ENCODE measurements at places on chromosomes 3 and 15. TPM values are rescaled to one million over a fixed set of nuclear protein-coding genes. Genes with fewer than 3 reads are reported as not detected.

Gene PXK
- total RNA-seq, result 38.8 TPM

Gene SUSD5
- total RNA-seq, result 1.1 TPM

Gene HTR3E
- total RNA-seq, result not detected

Gene UNC13C
- 0.44 TPM for total RNA-seq

Gene WNT5A
- total RNA-seq, result 26.7 TPM

Gene COX5A
- total RNA-seq, result 168 TPM

Gene CCDC33
- 43.4 TPM for total RNA-seq

Gene GNB4
- total RNA-seq, result 45.2 TPM

Gene SFMBT1
- 69.9 TPM for total RNA-seq

Gene OR4F6
- total RNA-seq, result not detected

Gene KLHL18
- 23.6 TPM for total RNA-seq

Gene RNF111
- 34.4 TPM for total RNA-seq

DNA sequence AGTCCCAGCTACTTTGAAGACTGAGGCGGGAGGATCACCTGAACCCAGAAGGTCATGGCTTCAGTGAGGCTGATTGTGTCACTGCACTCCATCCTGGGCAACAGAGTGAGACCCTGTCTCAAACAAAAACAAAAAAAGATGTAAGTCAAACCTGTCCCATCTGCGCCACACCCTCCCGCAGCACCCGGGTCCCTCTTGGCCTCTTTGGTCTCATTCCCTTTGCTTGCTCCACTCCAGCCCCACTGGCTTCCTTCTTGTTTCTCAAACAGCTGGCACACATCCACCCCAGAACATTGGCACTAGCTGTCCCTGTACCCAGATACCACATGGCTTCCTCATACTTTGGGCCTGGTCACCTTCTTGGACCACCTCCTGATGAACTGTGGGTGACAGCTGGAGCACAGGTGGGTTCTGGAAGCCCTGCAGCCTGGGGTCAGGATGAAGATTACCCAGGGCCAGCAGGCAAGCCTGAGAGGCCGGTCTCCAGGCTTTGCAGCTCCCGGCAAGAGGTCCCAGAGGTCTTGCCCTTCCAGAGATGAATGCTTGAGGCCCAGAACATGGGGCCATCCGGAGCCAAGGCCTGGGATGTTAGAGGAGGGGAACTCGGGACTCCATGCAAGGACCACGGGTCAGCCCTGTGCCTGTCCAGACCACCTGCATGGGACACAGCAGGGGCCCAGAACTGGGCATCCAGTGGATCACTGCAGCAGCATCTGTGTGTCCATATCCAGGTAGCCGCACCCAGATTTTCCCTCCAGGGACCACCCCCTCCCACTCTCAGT is 10.9 kb upstream of the GATA2 start:
- H3K4me3 ChIP-seq, result no peak overlapping the region
- H3K36me3 ChIP-seq, result no peaks in the 10 kb centered on the region
- no peaks in the 10 kb centered on the region for H3K27me3 ChIP-seq
- H3K4me1 ChIP-seq, result no peaks in the 10 kb centered on the region

DNA sequence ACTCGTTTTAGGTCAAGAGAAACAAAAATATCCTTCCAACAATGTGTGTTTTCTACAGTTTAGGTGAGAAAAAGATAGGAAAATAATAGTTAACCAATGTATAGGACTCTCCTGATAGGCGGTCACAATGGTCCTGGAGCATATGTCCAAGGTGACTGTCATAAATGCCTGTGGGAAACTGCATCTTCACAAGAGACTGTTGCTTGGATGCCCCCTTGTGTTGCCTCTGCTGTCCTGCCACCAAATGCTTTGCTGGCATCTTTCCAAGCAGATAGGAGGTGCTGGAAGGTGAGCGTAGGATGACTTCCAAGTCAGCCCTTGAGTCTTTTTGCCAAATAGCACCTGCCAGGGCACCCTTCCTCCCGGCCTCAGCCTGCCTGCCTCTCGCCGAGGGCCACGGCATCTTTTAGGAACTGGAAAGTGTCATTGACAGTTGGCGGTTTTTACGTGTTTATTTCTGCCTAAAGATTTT is 24.1 kb upstream of the SACM1L start:
- peak; percentile 75 for DNase-seq
- no peak overlapping the region for H3K4me3 ChIP-seq
- H3K36me3 ChIP-seq, result peaks cover 5% of the 10 kb centered on the region
- peaks cover 23% of the 10 kb centered on the region for H3K4me1 ChIP-seq
- H3K27ac ChIP-seq, result peak overlapping the region; percentile 21

- H3K4me1 ChIP-seq, result no peaks in the 10 kb centered on the region
- no peak for DNase-seq
- H3K36me3 ChIP-seq, result no peaks in the 10 kb centered on the region
- no peaks in the 10 kb centered on the region for H3K27me3 ChIP-seq
- no peak overlapping the region for H3K27ac ChIP-seq
- no peak overlapping the region for H3K4me3 ChIP-seq
These were observed 161.9 kb downstream of the WNT7A start for GRCh38 chr3:13718000-13718399.

GRCh38 chr3:9797196-9797945 is 4.5 kb downstream of the ARPC4 start:
- peaks cover 19% of the 10 kb centered on the region for H3K4me1 ChIP-seq
- no peak overlapping the region for H3K4me3 ChIP-seq
- DNase-seq, result no peak
- H3K36me3 ChIP-seq, result peaks cover 40% of the 10 kb centered on the region
- no peak overlapping the region for H3K27ac ChIP-seq
- no peaks in the 10 kb centered on the region for H3K27me3 ChIP-seq

- H3K4me1 ChIP-seq, result peaks cover 4% of the 10 kb centered on the region
- no peak overlapping the region for H3K27ac ChIP-seq
- H3K36me3 ChIP-seq, result no peaks in the 10 kb centered on the region
These were observed 46.5 kb downstream of the NEK10 start for GRCh38 chr3:27322634-27323033.

GRCh38 chr3:57007521-57008460 is 52.7 kb upstream of the SPATA12 start:
- H3K27me3 ChIP-seq, result no peaks in the 10 kb centered on the region
- H3K4me1 ChIP-seq, result peaks cover 6% of the 10 kb centered on the region
- H3K36me3 ChIP-seq, result no peaks in the 10 kb centered on the region
- peak overlapping the region; percentile 70 for H3K27ac ChIP-seq
- H3K4me3 ChIP-seq, result no peak overlapping the region

DNA sequence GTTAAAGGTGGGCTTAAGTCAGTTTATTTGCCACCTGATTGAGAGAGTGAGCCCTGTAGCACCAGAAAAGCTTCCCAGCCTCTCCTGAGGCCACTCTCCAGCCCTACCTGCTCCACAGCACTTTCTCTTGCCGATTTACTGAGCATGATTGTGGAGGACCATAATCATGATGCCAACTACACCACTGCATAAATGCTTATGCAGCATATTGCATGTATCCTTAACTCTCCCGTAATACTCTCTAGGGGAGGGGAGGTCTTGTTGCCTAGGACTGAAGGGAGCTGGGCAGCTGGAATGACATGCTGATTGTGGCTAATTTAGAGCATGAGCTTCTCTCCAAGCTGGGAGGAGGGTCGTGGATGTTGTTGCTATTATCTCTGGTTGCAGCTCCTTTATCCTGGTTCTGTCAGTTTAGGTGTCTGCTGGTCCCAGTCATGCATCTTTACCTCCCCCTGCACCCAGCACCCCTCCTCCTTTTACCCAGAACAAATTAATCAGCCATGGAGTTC is 54.3 kb downstream of the GPD1L start:
- no peaks in the 10 kb centered on the region for H3K4me1 ChIP-seq
- H3K27ac ChIP-seq, result no peak overlapping the region
- DNase-seq, result no peak
- H3K36me3 ChIP-seq, result peaks cover 62% of the 10 kb centered on the region

DNA sequence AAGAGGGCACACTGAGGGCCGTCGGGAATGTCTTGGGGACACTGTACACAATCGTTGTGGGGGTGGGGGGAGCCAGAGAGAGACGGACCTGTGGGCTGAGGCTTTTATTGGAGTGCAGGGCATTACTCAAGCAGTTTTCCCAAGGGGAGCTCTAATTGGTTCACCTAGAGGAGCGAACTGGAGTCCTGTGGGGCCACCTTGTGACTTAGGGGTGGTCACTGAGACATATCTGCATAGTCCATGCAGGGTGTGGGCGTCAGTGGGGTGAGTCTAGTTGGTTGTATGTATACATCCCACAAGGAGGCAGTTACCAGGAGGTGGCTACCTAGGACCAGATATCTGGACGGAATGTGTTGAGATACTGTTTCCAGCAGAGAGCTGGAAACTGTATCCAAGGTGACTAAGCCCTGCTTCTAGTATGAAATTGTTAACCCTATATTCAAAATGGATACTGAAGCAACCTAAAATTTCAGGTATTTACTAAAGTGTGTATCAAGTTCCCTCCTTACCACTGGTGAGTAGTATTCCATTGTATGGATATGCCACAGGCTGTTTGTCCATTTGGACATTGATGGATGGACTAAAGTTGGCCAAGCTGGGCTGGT is 2.6 kb upstream of the PIGZ start:
- H3K4me1 ChIP-seq, result peaks cover 26% of the 10 kb centered on the region
- H3K27ac ChIP-seq, result no peak overlapping the region
- H3K4me3 ChIP-seq, result no peak overlapping the region
- H3K27me3 ChIP-seq, result no peaks in the 10 kb centered on the region
- DNase-seq, result no peak

DNA sequence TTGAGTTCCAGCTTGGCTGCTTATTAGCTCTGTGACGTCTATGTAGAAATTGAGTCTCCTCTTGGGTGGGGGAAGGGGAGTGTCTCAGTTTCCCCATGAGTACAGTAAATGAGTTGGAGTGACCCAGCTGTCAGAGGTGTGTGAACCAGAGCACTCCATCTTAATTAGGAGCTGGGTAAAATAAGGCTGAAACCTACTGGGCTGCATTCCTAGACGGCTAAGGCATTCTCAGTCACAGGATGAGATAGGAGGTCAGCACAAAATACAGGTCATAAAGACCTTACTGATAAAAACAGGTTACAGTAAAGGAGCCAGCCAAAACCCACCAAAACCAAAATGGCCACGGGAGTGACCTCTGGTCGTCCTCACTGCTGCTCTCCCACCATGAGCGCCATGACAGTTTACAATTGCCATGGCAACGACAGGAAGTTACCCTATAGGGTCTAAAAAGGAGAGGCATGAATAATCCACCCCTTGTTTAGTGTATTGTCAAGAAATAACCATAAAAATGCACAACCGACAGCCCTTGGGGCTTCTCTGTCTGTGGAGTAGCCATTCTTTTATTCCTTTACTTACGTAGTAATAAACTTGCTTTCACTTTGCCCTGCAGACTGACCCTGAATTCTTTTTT is 222.4 kb downstream of the CACNA2D3 start:
- no peak for DNase-seq
- no peak overlapping the region for H3K4me3 ChIP-seq
- no peaks in the 10 kb centered on the region for H3K27me3 ChIP-seq
- H3K27ac ChIP-seq, result no peak overlapping the region
- no peaks in the 10 kb centered on the region for H3K36me3 ChIP-seq

- H3K4me3 ChIP-seq, result no peak overlapping the region
- H3K27me3 ChIP-seq, result no peaks in the 10 kb centered on the region
- H3K27ac ChIP-seq, result no peak overlapping the region
- H3K4me1 ChIP-seq, result no peaks in the 10 kb centered on the region
- DNase-seq, result no peak
These were observed 295.7 kb upstream of the TMCO5A start for GRCh38 chr15:37638691-37639090.

- H3K4me1 ChIP-seq, result no peaks in the 10 kb centered on the region
- no peak overlapping the region for H3K27ac ChIP-seq
- DNase-seq, result no peak
- no peaks in the 10 kb centered on the region for H3K27me3 ChIP-seq
- no peak overlapping the region for H3K4me3 ChIP-seq
These were observed 12.8 kb downstream of the THAP10 start for GRCh38 chr15:70879401-70879800.

- peaks cover 3% of the 10 kb centered on the region for H3K4me1 ChIP-seq
- H3K4me3 ChIP-seq, result no peak overlapping the region
- H3K27me3 ChIP-seq, result no peaks in the 10 kb centered on the region
- no peak for DNase-seq
These were observed 3.0 kb downstream of the SLC41A3 start for GRCh38 chr3:126080970-126081369.

- peak overlapping the region; percentile 94 for H3K27ac ChIP-seq
- no peak for DNase-seq
- no peaks in the 10 kb centered on the region for H3K27me3 ChIP-seq
- no peaks in the 10 kb centered on the region for H3K36me3 ChIP-seq
- H3K4me3 ChIP-seq, result peak overlapping the region; percentile 69
- H3K4me1 ChIP-seq, result peaks cover 14% of the 10 kb centered on the region
These were observed 8.9 kb upstream of the ADAMTS17 start for GRCh38 chr15:100350434-100351226.

DNA sequence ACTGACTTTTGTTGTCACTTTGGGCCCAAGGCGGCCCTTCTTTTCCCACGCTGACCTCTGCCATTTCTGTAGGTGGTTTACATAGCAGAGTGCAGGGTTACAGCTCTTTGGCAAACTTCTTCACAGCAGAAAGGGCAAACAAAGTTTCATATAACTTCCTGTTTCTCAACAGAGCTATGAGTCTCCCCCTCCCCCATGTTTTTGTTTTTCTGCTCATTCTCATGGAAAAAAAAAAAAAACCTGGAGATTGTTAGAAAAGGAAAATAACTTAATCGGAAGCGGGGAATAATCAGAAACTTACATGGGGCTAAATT is 342.0 kb upstream of the NR2F2 start:
- H3K4me3 ChIP-seq, result no peak overlapping the region
- no peaks in the 10 kb centered on the region for H3K27me3 ChIP-seq
- DNase-seq, result no peak
- H3K4me1 ChIP-seq, result no peaks in the 10 kb centered on the region
- H3K27ac ChIP-seq, result no peak overlapping the region

DNA sequence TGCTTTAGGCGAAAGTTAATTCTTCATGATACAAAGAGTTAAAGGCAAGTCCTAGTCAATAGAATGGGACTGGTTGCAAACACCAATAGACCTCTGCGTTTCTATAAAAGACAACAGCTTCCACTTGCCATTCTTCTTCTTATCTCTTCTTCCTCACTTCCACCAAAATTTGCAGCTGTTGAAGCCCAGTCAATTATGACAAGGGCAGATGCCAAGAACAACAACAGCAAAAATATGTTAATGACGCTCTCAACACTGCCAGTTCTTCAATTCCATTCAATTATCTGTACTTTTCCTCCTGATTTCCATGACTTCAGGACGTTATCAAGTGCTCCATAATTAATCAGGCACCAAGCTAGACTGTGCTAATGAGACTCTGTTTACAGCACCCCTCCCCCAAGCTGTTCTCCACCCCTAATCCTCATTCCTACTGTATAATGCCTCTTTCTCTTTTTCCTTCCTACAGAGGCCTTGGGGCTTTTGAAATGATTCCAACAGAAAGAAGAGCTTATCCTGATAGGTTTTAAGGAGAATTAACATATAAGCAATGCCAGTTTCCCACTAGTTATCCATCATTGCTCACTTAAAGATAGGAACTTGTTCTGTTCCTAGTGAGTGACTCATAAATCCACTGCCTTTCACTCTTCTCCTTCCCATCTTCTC is 1160.5 kb downstream of the IGSF11 start:
- no peaks in the 10 kb centered on the region for H3K27me3 ChIP-seq
- H3K4me3 ChIP-seq, result no peak overlapping the region
- H3K36me3 ChIP-seq, result no peaks in the 10 kb centered on the region
- H3K4me1 ChIP-seq, result no peaks in the 10 kb centered on the region
- no peak for DNase-seq
- no peak overlapping the region for H3K27ac ChIP-seq

- no peaks in the 10 kb centered on the region for H3K27me3 ChIP-seq
- no peaks in the 10 kb centered on the region for H3K4me1 ChIP-seq
- DNase-seq, result no peak
- no peak overlapping the region for H3K4me3 ChIP-seq
- H3K27ac ChIP-seq, result no peak overlapping the region
These were observed 294.5 kb upstream of the CDIN1 start for GRCh38 chr15:36284911-36285310.

GRCh38 chr15:42723068-42723467 is 13.9 kb downstream of the CDAN1 start:
- no peak overlapping the region for H3K27ac ChIP-seq
- peaks cover 99% of the 10 kb centered on the region for H3K36me3 ChIP-seq
- DNase-seq, result no peak
- H3K4me1 ChIP-seq, result no peaks in the 10 kb centered on the region
- no peaks in the 10 kb centered on the region for H3K27me3 ChIP-seq
